ENCODE measurements at places on chromosomes 1 and 21.

GRCh38 chr1:84769636-84770035, 79.4 kb upstream of the SSX2IP start:
- no peak for DNase-seq

- no peak for DNase-seq
Observed at GRCh38 chr1:172109359-172109758, 268.1 kb downstream of the DNM3 start.

DNA sequence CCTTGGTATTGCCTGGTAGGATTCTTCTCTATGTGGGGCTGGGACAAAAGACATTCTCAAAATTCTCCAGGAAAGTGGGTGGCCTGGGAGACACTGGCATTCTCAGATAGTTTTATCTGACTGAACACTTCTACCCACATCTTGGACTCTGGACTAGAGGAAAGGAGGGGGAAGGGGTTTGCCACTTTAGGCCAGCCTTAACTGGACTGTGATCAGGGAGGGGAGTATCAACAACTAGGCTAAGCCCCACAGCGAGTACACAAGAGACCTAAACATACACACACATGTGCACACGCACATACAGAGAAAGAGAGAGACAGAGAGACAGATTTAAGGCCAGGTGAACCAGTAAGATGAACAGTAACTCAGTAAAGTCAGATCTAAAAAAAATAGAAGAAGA, 1.2 kb upstream of the SEMA6C start:
- no peak for DNase-seq

DNA sequence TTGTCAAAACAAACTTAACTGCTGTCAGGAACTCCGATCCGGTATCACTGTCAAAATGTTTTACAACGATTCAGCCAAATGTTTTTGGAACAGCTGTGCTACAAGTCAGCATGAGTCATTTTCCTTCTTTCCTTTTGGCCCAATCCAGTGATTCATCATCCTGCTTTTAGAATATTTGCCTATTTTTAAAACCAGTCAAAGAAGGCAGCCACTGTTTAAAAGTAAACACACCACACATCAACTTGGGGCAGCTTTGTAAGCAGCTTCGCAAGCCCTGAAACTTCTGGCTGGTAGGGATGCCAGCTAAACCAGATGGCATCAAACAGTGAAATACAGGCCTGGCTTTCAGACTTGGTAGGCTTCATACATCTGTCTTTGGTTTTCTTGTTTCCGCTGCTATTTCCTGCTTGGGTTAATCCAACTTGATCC, 14.9 kb downstream of the MAP3K7CL start:
- DNase-seq: peak; percentile 36

DNA sequence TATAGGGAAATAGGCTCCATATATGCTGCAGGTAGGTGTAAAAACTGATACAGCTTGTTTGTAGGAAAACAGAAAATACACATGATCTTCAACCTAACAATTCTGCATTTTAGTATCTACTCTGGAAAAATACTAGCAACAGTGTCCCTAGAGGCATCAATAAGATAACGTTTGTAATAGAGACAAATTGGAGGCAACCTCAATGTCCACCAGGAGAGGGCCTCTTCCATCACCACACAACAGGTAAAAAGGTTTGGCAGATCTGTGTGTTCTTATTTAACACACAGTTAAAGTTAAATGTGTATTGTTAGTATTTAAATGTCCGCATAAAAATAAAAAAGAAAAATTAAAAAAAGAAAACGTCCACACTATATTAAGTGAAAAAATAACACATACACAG, 5.4 kb downstream of the EIF2D start:
- no peak for DNase-seq

- no peak for DNase-seq
Observed at GRCh38 chr1:168408884-168409283, 128.2 kb downstream of the TBX19 start.

- DNase-seq: no peak
Observed at GRCh38 chr1:178220094-178220493, 126.2 kb downstream of the RASAL2 start.

- no peak for DNase-seq
Observed at GRCh38 chr1:100076744-100077143, 56.0 kb downstream of the SASS6 start.

DNA sequence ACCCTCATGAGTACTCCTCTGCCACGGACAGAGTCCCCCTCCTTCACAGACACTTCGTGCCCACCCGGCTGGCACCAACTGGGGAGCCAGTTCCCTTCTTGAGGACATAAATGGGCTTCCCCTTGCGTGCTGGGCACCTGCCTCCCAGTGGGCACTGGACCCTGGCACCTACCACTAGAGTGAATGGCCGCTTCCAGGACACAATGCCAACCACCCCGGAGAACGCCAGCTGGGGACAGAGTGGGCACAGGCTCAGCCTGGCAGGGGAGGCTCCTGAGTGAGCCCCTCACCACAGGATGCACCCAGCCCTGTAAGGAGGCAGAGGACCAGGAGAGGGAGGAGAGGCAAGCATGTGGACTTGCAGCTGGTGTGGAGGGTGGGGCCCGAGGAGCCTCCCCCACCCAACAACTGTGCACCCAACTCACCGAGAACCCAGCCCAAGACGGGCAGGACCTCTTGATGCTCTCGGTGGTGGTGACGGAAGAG, 1.0 kb downstream of the ENTREP3 start:
- DNase-seq: no peak

DNA sequence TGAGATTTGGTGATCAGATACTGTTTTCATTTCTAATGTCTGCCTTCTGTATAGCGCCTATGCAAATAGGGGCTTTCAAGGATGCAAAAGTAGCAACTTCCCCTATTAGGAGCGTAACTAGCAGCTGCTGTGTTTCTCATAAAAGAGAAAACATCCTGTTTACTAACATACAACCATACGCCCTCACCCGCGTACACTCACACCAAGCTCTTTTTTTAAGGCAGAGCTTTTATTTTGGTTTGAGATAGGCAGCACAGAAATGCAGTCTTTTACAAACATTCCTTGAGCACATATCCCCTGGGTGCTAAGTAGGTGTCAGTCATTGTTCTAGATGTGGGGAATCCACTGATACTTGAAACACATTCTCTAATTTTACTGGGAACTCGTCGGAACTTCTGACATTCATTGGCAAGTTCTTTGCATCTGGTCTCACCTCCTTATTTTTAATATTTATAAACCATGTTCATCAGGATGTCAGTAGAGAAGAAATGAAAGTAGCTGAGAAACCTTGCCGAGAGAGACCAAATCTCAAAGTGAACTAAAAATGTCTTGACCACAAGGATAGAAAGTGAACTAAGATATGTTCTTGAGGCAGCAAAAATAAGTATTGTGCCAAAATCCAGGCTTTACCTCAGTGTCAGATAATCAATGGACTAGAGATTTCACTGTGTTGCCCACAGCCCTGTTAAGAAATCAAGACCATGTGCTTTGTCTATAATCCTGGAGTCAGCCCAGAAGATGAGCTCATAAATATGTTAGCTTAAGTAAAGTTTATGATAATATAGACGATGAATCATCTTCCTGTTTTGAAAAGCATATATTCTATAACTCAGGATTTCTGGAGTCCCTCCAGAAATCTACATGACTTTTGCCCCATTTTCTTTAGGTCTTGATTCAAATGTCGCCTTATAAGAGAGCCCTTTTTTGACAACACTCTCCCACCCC, 350.9 kb downstream of the ST6GALNAC3 start:
- DNase-seq: peak; percentile 26

DNA sequence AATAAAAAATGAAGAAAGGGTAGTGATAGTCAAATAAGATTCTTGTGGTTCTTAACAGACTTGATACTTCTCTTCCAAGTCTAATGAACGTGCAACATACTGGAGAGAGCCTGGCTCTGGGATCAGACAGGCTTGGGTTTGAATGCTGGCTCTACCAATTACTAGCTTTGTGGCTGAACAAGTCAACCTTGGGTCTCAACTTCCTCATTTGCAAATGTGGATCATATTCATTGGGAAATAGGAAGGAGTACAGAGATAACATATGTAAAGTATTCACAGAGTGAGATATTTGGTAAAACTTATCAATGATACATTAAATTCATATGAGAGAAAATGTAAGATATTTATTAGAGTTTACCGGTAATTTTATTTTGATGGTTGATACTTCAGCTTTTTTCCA, 2.0 kb downstream of the EDEM3 start:
- no peak for DNase-seq

- no peak for DNase-seq
Observed at GRCh38 chr1:225896937-225897549, 8.1 kb upstream of the LEFTY1 start.

DNA sequence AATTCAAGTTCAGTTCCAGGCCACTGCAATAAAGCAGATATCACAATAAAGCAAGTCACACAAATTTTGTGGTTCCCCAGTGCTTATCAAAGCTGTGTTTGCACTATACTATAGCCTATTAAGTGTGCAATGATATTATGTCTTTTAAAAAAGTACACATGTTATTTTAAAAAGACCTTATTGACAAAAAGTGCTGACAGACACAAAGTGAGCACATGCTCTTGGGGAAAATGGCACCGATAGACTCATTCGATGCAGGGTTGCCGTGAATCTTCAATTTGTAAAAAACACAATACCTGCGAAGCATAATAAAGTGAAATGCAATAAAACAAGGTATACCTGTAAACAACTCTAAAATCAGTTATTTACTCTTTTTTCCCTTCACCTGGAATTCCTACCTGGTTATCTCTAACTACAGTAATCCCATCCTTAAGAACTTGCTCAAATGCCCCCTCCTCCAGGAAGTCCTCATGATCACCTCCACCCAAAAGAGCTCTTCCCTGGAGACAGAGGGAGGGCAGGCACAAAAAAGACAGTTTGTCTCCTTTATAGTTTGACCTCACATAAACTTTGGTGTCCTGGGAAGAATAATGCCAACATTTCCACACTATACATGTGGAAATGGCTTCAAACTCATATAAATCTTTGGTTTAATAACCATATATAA, 9.7 kb upstream of the C1orf198 start:
- DNase-seq: no peak

DNA sequence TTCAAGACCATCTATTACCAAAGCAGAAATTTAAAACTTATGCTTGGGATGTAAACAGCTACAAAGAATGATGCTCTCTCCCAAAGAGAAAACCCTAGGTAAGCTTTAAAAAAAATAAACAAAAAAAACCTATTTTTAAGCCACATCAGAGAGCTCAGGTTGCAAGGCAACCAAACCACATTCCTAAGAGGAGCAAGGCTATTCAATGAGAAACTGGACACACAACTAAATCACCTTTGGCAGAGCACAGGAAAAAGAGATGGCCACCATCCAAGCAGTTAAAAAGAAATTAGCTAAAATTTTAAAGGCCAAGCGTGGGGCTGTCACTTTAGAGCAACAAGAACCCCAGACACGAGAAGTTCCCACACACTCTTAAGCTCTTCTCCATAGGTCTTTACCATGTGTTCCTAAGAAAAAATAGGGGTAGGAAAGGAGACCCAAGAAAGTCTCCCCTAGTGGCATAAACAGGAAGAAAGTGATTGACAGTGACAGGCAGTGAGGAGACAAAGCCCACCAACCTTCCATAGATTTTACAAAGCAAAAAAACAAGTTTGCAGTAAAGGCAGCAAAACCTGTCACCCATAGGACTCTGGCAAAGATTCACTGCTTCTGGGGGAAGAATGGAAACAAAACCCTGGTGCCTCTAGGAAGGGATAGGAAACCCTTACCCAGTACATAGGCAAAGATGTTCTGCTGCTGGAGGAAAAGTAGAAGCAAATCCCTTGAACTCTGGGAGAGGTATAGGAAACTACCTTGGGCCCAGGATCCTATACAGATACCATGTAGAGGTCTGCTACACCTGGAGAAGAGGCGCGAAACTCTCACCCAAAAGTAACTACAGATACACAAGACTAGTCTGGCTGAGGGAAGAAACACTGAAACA, 68.5 kb downstream of the FOXJ3 start:
- DNase-seq: no peak

GRCh38 chr1:77065693-77066342, 153.4 kb downstream of the PIGK start:
- DNase-seq: no peak

DNA sequence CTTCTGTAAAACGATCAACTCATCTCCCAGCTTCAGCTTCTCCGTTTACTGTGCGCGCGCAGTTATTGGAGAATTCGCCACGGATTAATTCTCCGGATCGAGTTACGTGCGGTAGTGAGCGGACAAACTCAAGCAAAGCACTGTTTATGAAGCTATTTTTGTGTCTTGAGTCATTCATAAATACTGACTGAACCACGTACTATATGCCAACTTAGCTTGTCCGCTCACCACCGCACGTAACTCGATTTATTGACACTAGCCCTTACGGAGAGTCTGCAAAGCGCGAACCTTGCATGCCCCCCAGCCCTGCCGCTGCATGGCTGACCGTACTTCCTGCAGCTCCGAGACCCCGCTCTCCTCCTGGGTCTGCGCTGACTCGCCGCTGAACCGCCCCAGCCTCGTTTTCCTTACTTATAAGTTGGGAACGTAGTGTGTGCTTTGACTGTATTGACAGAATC, 773 bp downstream of the CHD1L start:
- no peak for DNase-seq

DNA sequence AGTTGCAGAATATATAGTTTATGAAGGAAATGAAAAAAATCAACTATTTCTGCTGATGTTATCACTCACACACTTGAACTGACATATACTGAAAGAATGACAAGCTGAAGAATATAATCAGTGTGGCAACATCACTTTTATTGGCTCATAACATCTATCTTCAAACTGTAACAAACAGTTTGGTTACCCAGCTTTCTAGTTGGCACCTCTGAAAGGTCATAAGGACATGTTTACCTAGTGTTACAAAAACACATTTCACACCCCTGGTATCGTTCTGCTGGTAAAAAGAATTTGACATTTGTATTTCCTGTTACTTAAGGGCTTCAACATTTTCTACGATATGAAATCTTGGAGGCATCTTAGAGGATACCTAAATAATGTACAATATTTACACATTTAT, 1267.0 kb upstream of the NCAM2 start:
- DNase-seq: no peak

GRCh38 chr1:17052641-17053040, 1.2 kb downstream of the SDHB start:
- DNase-seq: no peak

DNA sequence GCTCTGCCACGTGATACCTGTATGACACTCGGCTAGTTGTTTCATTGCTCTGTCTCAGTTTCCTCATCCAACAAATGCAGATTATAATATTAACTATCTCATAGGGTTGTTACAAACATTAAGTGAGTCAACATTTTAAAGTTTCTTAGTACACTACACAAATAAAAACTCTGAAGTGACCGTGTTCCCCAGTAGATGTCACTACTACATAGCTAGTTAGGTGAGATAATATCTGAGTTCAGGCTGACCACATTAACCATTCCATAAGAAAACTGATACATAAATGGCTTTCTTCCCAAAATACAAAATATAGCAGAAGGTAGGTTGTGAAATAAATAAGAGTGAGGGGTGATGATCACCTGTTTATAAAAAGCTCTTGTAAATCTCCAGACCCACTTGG, 214.1 kb downstream of the NUF2 start:
- DNase-seq: no peak

DNA sequence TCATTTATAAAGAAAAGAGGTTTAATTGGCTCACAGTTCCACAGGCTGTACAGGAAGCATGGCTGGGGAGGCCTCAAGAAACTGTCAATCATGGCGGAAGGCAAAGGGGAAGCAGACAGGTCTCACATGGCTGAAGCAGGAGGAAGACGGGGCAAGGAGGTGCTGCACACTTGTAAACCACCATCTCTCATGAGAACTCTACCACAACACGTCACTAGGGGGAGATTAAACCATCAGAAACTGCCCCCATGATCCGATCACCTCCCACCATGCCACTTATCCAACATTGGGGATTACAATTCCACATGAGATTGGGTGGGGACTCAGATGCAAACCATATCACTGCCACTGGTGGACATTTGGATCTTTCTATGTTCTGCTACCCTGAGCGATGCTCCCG, 351.4 kb downstream of the NPHP4 start:
- DNase-seq: no peak

GRCh38 chr1:70720109-70720508, 309.0 kb downstream of the CTH start:
- DNase-seq: no peak

Measured in right lung (tissue), 10 donors.